ENCODE measurements at places on chromosomes 6 and 20. TPM values are rescaled to one million over a fixed set of nuclear protein-coding genes. Genes with fewer than 3 reads are reported as not detected.
A peak's percentile ranks its signal among the peaks of the same experiment; 100 is the strongest.

DNA sequence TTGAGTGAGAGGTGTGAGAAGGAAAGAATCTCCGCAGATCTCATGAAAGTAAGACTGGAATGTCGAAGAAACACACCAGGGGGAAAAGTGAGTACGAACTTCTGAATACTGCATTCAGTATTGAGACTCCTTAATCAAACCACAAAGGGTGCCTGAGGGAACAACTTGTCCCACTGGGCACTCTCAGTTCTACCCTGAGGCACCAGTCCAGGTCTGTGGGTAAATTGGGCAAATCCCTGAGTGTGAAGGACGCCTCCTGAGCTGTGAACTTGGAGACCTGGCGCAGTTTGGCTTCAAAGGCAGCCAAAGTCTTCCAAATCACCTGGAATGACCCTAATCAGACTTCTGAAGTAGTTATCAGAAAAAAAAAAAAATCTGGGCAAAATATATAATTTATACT, 329.7 kb downstream of the BTBD9 start:
- no peak for DNase-seq

- DNase-seq = no peak
Measured at GRCh38 chr6:157099912-157100593, 223.3 kb downstream of the TMEM242 start.

- DNase-seq = peak; percentile 63
Measured at GRCh38 chr6:107821591-107821990, 2.5 kb downstream of the SCML4 start.

DNA sequence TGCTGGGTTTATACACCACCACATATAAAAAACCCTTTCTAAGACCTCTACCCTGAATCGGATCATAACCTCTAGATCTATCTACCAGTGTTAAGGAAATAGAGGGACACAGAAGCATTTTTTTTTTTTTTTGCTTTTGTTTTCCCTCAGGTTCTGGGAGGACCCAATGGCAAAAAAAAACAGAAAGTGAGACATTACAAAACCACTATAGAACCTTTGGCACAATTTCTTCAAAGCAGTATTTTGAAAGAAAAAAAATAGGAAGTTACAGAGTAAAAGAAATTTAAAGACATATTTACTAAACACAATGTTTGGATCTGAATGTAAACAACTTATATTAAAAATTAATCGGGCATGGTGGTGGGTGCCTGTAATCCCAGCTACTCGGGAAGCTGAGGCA, 1258.7 kb upstream of the GJE1 start:
- DNase-seq = no peak

- DNase-seq = no peak
Measured at GRCh38 chr6:129882510-129883023, 21.5 kb upstream of the TMEM244 start.

GRCh38 chr6:13535306-13535705, 39.1 kb upstream of the SIRT5 start:
- no peak for DNase-seq

- DNase-seq = no peak
Measured at GRCh38 chr6:127458817-127459216, 372 bp downstream of the KIAA0408 start.

GRCh38 chr6:24856901-24857670, 58.4 kb upstream of the ARMH2 start:
- no peak for DNase-seq

DNA sequence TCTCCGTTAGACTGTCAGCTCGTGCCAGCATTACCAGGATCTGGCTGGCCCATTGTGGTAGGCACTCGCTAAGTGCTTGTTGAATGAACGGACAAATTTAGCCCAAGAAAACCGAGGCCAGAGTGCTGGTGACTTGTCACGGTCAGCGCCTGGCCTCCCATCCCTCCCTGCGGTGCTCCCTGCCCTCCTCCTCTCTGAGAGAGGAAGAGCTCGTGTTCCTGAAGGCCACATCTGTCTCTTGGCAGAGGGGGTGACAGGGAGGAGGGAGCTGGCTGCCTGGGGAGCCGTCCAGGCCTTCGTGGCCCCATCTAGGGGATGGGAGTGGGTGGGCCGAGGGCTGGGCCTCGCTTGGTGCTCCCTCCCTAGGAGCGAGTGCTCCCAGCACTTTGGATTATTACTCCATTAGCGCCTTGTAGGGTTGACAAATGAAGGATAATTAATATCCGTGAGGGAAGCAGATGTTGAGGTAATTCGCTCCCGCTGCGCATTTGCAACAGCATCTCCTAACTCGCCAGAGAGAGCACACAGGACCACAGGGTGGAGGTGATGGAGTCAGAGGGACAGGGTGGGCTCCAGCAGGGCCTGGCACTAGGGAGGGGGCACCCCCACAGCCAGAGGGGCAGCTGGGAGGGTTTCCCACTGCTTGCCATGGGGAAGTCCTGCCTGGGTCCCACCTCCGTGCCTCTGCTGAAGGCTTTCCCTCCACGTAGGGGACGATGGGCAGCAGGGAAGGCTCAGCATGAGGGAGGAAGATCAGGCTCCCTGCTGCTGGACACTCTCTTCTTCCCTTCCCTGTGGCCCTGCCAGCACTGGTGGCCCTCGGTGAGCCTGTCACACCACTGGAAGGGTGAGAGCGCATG, 37.0 kb downstream of the VSTM2L start:
- DNase-seq = no peak

- no peak for DNase-seq
Measured at GRCh38 chr6:26223650-26224546, 136.7 kb downstream of the HFE start.

GRCh38 chr6:158170656-158171081, 2.5 kb downstream of the GTF2H5 start:
- DNase-seq = no peak

DNA sequence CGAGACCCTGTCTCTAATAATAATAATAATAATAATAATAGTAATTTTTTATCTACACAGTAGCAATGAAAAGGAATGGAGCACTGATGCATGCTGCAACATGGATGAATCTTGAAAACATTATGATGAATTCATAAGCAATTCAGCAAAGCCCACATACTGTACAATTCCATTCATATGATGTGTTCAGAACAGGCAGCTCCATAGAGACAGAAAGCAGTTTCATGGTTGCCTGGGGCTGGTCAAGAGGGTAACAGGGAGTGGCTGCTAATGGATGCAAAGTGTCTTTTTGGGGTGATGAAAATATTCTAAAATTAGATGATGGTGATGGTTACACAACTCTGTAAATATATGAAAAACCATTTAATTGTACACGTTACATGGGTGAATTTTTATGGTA, 43.6 kb downstream of the SLC24A3 start:
- DNase-seq = no peak

DNA sequence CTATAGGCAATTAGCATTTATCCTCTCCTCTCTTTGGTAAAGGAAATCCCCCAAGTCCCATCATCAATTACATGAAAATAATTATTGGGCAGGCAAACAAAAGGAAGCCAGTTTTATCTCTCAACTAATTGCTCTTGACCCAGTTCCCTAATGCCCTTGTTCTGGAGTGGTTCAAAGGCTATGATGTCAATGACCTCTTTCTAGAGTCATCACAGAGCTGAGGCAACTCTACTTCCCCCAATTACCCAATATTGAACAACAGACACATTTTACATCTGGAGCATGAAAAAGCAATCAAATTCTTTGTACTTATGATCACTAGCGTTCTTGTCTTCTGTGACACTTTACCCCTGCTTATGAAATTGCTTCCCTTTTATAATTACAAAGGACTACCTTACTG, 43.5 kb downstream of the NT5E start:
- DNase-seq = no peak

DNA sequence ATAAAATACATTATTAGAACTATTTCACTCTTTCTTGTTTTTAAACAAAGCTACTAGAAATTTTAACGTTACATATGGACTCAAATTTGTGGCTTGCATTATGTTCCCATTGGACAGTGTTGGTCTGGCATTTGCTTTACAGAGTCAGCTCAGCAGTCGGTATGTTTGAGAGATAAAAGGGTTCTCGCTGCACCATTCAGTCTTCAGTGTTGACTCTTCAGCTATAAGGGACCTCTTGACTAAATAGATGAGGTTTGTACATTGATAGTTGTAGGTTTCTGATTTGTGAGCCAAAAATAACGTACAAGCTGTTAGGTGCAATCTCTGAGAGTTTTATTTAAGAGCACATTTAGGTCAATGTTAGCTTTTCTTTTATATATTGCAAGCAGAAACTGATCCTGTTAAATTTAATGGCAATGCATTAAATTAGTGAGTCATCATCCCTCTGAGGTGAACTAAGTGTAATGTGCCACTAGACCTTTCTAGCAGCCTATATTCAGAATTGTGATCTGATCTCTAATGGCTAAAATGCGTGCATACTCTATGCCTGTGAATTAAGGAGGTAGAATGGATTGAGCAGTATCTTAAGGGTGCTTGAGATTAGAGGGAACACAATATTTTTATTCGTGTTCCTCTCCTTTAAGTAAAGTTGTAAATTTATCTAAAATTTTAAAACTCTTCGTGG, 485.6 kb upstream of the SYNCRIP start:
- no peak for DNase-seq

DNA sequence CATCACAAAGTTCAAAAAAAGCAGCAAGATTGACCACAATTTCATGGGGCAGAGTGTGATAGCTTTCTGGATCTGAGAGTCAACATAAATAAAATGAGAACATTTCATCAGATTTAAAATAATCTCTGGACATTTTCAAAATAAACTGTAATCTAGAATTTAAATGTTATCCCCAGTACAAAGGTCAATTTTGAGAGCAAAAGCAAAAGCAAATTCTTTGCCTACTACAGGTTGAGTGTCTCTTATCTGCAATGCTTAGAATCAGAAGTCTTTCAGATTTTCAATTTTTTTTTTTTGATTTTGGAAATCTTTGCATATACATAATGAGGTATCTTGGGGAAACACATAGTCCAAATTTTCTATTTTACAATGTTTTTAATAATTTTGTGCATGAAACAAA, 67.6 kb upstream of the LYRM2 start:
- no peak for DNase-seq

DNA sequence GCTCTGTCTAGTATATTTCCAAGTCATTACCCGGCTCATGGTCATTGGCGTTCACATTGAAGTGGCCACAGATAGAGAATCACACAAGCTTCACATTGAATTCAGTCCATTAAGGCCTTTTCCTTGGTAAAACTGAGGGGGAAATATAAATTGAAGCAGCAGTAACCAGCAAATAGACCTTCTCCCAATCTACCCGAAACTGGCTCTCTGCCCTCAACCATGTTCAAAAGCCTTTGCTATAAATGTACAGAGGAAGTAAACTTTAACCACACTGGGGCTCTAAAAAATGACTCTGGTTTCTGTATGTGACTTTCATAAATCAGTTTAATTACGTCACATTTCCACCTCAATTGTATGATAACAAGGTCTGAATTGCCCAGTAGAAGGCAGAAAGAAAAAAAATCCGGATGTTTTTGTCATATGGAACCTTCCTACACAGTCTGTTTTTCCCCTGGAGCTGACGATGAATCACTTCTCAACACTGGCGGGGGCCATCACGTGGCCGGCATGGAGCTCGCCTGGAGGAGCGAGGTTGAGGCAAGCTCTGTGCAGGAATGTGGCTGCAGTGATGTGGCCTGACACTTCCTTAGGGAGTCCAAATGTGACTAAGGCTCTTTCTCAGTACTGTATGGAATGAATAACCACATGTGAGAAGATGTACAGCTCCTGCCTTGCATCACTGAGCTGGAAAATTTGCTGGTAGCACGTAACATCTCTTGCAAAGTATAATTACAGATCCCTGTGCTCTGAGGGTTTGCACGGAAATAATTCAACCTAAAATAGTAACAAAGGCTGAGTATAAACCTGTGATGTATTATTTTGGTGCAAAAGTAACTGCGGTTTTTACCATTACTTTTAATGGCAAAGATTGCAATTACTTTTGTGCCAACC, 58.6 kb upstream of the SNX9 start:
- peak; percentile 97 for DNase-seq

- no peak for DNase-seq
Measured at GRCh38 chr6:75386050-75386770, 101.6 kb upstream of the TMEM30A start.

DNA sequence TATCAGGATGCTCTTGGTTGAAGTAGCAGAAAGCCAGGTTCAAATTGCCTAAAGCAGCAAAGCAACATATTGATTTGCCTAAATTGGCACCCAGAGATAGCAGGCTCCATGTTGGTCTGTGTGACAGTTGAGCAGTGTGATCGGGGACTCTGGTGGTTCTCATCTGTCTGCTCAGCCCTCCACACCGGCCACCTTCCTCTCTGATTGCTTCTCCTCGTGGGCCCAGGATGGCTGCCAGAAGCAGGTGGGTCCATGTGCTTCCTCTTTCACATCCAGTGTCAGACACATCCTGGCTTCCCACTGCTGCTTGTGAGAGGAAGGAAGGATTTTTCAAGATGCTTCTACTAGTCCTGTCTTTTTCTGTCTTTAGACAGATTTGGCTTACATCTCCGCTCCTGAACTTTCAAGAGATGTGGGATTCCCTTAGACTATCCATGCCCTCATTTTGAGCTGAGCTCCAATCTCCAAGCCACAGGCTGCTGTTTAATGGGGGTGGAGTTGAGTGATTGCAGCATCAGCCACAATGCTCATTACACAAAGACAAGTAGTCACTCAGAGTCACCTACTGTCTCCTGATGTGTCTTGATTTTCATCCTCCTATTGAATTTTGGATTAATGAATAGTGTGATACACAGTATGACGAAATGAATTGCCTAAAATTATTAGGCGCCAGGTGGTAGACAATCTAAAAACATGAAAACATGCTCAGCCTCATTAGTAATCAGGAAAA, 122.2 kb downstream of the ZDHHC14 start:
- DNase-seq = peak; percentile 17

DNA sequence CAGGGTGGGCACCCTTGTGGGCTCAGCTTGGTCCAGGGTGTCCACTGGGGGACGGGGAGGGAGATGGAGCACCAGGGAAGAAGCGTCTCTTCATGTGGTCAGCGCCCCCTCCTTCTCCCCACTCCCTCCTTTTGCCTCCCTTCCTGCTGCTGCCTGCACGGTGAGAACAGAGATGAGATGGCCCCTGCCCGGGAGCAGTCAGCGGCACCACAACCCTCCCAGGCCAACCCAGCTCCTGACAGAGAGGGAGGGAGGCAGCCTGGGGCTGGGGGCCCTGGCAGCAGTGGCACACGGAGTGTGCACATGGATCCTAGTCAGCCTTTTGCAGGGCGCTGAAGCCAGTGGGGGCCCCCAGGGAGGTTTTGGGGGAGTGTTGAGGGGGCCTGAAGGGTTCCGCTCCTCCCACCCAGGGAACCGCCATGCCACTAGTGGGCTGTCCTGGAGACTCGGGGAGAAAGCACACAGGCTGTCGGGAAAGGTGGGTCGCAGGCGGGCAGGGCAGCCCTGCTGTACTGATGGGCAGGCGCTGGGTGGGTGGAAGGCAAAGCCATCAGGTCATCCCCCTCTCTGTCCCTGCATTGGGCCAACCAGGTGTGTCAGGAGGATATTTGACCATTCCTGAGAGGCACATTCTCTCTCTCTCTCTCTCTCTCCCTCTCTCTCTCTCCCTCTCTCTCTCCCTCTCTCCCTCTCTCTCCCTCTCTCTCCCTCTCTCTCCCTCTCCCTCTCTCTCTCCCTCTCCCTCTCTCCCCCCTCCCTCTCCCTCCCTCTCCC, 94.3 kb upstream of the BHLHE23 start:
- peak; percentile 84 for DNase-seq

- DNase-seq = no peak
Measured at GRCh38 chr20:626579-626978, 16.5 kb upstream of the TCF15 start.

GRCh38 chr6:110395221-110395620, 20.2 kb downstream of the DDO start:
- DNase-seq = no peak

Gene C6orf120
- 32.3 TPM for total RNA-seq

Gene ZBTB12
- 8.3 TPM for total RNA-seq

Gene B3GALT4
- 6.3 TPM for total RNA-seq

Gene C2
- total RNA-seq = 2.4 TPM

Gene JPH2
- total RNA-seq = 16.5 TPM

Gene SRMS
- not detected for total RNA-seq

Gene LZTS3
- 6.6 TPM for total RNA-seq

Gene NRSN1
- not detected for total RNA-seq

Gene GPR63
- 0.48 TPM for total RNA-seq
